ENCODE measurements at places on chromosomes 1 and 21. TPM values are rescaled to one million over a fixed set of nuclear protein-coding genes. Genes with fewer than 3 reads are reported as not detected.

The SIK1 gene
- total RNA-seq, result 31.9 TPM

The PRELP gene
- total RNA-seq, result 0.11 TPM

The NTMT2 gene
- not detected for total RNA-seq

The RAB13 gene
- total RNA-seq, result 15.5 TPM

The ELF3 gene
- total RNA-seq, result 0.68 TPM

The ORC1 gene
- 0.11 TPM for total RNA-seq

The PRUNE1 gene
- 25.9 TPM for total RNA-seq

The HJV gene
- 184 TPM for total RNA-seq

The LEPR gene
- total RNA-seq, result 19.4 TPM

The MRAP gene
- total RNA-seq, result not detected

The CRYAA gene
- not detected for total RNA-seq

The DNAJC6 gene
- total RNA-seq, result 3.0 TPM

The SMCP gene
- total RNA-seq, result not detected

The PRAMEF11 gene
- not detected for total RNA-seq

The RGSL1 gene
- not detected for total RNA-seq

The C1orf185 gene
- not detected for total RNA-seq

The ZBTB17 gene
- 47.1 TPM for total RNA-seq

The MYOG gene
- 1,586 TPM for total RNA-seq

The HPDL gene
- not detected for total RNA-seq

The NCF2 gene
- 0.10 TPM for total RNA-seq

The CLCA1 gene
- total RNA-seq, result not detected

The VHLL gene
- total RNA-seq, result not detected

The HES2 gene
- 12.5 TPM for total RNA-seq

The MTARC1 gene
- 0.31 TPM for total RNA-seq

The MAN1C1 gene
- 8.8 TPM for total RNA-seq

The OTUD3 gene
- 12.5 TPM for total RNA-seq

The C1orf226 gene
- 1.0 TPM for total RNA-seq

The PGLYRP3 gene
- not detected for total RNA-seq

The NR5A2 gene
- total RNA-seq, result not detected

The TMEM82 gene
- not detected for total RNA-seq

The LRP8 gene
- 11.4 TPM for total RNA-seq

The DENND4B gene
- total RNA-seq, result 13.2 TPM

The SLC45A3 gene
- 12.7 TPM for total RNA-seq

The TP73 gene
- 2.2 TPM for total RNA-seq

The DNASE2B gene
- not detected for total RNA-seq

The SPRR1B gene
- not detected for total RNA-seq

The NENF gene
- 58.7 TPM for total RNA-seq

The C4BPA gene
- total RNA-seq, result not detected

The C1orf116 gene
- not detected for total RNA-seq

The RPTN gene
- total RNA-seq, result 1.9 TPM

Data from myocyte (in vitro differentiated cells).